ENCODE measurements at places on chromosomes 13 and 19.

DNA sequence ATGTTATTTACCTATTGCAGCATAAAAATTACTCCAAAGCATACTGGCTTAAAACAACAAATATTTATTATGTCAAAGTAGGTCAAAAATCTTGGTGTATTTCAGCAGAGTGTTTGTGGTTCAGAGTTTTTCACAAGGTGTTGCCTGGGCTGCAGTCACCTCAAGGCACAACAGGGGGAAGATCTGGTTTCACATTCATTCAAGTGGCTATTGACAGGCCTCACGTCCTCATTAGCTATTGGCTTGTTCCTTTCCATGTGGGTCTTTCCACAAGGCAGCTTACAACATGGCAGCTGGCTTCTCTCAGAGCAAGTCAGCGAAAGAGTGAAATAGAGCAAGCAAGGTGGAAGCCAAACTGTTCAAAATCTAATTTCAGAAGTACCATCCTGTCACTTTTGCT is 602.9 kb downstream of the OLFM4 start:
- no peak for DNase-seq

DNA sequence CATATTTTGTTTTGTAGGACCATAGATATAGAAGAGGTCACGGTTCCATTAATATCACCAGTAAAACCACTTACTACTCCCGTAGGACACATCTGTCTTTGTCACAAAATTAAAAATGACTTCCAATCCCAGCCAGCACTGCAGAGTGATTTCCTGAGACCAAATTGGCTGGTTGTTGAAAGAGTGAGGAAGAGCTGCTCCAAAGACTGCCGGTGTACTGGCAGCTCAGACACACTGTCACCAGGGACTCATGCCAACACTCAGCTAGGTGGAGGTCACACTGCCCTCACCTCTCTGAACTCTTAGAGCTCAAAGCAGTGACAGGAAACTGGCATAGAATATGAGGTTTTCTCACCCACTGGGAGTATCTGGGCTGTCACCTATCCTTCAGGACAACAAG is 52.1 kb downstream of the FLT1 start:
- no peak for DNase-seq

DNA sequence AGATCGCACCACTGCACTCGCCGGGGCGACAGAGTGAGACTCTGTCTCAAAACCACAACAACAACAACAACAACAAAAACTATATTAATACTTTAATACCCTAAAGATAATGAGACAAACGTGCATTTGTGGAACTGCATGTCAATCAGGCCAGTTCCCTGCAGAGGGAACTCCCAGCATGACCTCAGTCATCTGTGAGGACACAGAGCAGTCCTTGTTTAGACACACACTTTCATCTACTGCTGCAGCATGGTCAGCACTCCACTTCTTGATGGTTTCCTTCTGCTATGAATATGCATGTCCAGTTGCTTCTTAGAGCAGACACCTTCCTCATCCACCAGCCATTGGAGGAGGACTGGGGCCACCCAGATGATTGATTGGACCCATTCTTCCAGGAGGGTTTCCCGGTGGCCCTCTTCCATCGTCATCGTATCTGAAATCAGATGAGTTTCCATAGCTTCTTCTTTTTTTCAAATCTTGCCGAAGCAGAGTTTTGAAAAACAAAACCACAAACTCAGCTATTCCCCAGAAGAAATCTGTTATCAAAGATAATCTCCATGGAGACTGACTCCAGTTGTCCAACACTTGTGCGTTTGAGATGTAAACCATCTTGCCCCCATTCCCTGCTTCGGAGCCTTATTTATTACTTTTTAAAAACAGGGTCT is 26.5 kb downstream of the ZNF607 start:
- DNase-seq, result no peak

- no peak for DNase-seq
Observed at GRCh38 chr19:14198384-14199376, 7.3 kb downstream of the ADGRL1 start.

DNA sequence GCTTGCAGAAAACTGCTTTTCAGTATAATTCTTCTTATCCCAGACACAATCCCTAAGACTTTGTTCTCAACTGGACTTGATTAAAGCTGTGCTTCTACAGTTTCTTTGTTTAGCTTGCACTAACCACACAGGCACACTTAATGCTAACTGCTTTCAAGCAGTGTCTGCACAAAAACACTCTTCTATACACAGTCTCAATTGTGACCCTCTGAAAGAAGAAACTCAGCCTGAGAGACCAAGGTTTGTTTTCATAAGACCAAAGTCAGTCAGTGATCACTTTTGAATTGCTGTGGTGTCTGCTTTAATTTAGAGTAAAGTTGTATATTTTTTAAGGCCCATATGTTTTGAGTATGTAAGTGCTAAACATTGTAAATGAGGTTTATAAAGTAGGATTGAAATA is 431.2 kb downstream of the KCTD12 start:
- no peak for DNase-seq

- no peak for DNase-seq
Observed at GRCh38 chr19:1132552-1133383, 29.0 kb downstream of the GPX4 start.

DNA sequence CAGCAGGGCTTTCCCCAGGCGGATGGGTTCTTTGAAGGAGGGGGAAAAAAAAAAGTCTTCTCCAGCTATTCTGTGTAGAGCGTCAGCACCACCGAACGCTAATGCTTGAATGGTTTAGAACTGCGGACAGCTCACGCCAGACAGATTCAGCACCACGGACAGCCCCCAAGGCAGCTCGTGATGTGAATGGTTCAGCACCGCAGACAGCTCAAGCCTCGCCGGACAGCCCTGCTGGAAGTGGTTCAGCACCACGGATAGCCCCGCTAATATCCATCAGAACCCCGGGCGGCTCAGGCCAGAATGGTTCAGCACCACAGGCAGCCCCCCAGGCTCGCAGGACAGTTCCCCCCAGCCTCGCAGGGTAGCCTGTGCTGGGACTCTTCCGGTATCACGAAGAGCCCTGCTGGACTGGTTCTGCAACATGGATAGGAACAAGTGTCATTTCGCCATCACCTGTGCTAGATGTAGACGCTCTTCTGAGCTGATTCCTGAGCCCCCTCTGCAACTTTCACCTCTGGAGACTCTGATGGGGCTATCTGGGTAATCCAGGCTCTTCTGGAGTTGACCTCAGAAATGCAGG is 4.9 kb upstream of the SMIM17 start:
- peak; percentile 65 for DNase-seq

DNA sequence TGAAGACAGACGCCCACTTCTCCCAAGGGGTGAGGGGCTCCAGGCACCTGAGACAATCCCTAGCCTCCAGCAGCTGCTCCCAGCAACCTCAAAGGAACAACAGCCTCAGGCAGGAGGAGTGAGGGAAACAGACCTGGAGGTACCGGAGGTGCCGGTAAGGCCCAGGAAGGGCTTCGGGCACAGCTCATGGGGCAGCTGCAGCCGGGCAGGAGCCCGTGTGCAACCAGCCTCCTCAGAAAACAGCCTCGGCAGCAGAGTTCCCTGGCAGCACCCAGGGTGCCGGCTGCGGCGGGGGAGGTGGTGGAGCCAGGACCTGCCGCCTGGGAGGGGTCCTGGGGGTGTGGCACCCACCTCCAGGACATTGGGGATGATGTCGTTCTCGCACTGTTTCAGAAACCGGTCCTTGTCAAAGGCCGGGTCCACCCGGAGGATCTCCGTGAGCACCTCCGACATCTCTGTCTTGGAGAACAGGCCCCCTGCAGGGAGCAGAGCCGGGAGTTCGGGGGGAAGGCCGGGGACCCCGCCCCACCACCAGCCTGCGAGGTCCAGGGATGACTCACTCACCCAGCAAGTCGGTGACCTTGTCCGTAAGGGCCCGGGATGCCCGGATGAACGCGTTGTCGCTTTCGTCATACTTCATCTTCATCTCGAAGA is 6.5 kb upstream of the CTXN1 start:
- DNase-seq, result no peak

- no peak for DNase-seq
Observed at GRCh38 chr19:799076-799881, 2.0 kb downstream of the PTBP1 start.

DNA sequence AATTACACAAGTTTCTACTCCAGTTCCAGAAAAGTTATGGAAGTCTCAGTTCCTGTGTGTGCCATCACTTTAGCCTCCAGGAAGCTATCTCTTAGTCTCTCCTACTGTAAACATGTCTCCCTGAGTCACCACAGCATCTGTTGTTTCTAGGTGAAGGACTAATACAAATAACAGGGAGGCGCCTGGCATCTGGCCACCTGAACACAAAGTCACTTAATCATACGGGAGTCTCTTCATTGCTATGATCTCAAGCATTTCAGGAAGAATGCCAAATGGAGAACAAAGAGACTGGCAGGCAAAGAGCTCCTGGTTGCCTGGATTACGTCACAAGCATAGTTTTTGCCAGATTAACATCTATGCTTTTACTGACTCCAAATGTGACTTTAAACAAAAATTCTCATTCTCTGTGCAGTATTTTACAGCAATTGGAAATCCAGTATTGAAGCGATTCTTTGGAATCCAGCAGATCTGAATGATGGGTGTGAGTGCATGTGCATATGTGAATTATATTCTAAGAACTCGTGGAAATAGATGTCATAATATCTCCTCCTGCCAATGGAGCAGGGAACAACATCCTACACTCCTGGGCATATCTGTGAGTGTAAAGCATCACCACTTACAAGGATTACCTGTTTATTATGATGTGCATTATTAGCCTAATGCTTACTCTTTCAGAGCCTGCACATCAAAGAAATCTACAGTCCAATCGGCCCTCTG is 572.8 kb downstream of the PCDH9 start:
- peak; percentile 26 for DNase-seq

- DNase-seq, result no peak
Observed at GRCh38 chr13:110273254-110273653, 33.7 kb downstream of the COL4A1 start.

DNA sequence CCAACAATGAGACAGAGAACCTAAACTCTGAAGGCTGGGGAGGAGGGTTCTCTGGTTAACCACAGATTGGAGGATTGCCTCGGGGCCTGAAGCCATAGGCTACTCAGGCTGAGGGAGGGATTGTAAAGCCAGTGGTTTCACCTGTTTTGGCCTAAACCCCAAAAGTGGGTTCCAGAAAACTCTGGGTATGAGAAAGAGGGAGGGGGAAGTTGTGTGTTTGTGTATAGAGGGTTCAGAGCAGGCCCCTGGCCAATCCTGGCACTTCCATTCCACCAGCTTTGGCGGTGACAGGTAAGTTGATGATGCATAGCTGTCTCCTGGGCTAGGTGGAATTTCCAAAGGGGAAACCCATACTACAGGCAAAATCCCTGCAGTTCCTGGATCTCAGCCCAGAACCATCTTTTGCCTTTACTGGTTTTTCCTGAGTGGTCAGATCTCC is 13.5 kb upstream of the CCDC97 start:
- DNase-seq, result no peak
